Activated CD4-positive, alpha-beta memory T cell treated with anti-CD3 and anti-CD28 coated beads for 36 hours (primary cell): ENCODE measurements at places on chromosomes 7 and 10.

GRCh38 chr7:118264836-118265235 is 40.3 kb downstream of the ANKRD7 start:
- DNase-seq: no peak

- DNase-seq: peak; percentile 69
Observed at GRCh38 chr7:117110480-117111315, 157.4 kb downstream of the ST7 start.

DNA sequence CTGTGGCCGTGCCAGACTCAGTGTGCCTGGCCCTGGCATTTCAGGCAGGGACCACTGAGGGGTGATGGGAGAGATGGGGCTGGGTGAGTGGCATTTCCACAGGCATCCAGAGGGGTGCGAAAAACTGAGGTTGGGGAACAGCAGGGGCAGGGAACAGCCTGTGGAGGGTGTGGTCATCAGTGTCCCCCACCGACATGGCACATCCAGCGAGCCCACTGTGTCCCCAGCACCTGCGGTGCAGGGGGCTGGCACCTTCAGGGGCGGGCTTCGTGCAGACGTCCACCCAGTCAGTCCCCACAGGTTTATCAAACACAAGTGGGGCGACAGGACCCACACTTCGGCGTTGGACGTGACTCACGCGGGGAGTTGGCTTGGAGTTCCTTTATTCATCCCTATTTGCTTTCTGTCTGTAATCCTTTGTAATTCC is 14.8 kb downstream of the CUX1 start:
- no peak for DNase-seq

- no peak for DNase-seq
Observed at GRCh38 chr10:77004917-77005564, 632.6 kb downstream of the KCNMA1 start.

- DNase-seq: peak; percentile 22
Observed at GRCh38 chr7:102061981-102062390, 224.7 kb upstream of the SH2B2 start.

GRCh38 chr7:40471891-40472290 is 337.1 kb downstream of the SUGCT start:
- DNase-seq: no peak

GRCh38 chr7:105827151-105827875 is 49.1 kb downstream of the ATXN7L1 start:
- no peak for DNase-seq

- DNase-seq: peak; percentile 47
Observed at GRCh38 chr10:90227217-90227656, 525.8 kb downstream of the KIF20B start.

GRCh38 chr7:24773646-24774045 is 16.4 kb upstream of the GSDME start:
- no peak for DNase-seq

DNA sequence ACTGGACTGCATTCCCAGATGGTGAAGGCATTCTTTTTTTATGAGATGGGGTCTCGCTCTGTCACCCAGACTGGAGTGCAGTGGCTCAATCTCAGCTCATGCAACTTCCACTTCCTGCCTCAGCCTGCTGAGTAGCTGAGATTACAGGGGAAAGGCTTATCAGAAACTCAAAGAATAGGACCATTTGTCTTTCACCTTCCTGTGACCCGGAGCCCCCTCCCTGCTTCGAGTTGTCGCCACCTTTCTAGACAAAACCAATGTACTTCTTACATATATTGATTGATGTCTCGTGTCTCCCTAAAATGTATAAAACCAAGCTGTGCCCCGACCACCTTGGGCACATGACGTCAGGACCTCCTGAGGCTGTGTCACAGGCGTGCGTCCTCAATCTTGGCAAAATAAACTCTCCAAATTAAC is 1.8 kb upstream of the METTL27 start:
- DNase-seq: no peak

DNA sequence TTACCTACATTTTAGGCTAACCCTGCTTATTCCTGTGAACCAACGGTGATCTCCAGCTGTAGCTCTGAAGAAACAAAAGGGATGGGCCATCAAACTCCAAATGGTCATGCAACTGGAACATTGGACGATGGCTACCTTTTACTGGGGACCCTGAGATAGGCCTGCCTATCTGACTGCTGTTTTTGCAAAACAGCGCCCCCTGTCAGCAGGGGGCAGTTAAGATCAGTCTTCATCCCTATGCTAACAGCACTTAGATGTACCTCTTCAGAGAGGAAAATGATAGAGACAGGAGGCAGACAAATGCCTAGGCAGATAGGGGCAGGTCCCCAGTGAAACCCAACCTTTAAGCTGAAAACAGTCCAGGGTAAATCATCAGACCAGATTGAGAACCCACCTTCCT is 1085.4 kb upstream of the SORCS1 start:
- DNase-seq: no peak

DNA sequence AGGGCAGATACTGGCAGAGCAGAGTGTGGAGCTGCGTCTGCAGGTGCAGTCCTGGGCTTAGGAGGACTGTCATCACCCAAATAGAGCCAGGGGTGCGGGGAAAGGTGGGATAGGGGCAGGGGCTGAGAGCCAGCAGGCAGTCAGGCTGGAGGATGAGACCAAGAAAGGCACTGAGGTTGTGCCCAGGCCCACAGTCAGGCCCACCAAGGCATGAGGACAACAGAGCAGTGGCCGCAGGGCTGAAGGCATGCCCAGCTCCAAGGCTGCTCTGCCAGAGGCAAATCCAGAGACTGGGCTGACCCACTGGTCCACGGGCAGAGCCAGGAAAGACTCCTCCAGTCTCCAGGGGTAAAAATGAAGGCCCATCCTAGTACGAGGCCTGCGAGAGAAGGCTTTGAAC is 24.4 kb upstream of the GATAD1 start:
- DNase-seq: no peak

DNA sequence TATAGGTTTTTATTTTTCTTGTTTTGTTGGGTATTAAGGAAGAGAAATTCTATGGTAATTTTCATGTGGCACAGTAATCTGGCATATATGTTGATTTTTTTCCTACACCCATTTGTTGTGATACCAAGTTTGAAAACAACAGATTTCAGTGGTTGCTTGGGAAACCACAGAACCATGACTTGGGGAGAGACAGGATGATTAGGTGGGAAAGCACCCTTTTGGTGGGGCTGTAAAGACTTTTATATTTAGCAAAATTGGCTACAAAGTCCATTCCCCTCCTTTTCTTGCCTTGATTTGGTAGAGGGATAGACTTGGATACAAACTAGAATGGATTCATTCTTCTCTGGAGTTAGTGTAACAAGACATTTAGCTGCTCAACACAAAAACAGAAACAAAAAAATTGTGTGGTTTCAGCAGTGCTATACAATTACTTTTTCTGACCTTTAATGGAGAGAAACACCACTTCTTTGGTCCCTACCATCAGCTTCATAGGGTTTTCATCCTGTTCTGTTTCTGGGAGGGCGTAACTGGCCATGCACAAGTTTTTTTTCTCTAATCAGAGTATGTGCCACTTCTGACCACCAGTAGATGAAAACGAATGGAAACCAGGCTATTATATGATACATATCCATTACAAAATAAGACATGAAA is 52.7 kb downstream of the FIGNL1 start:
- DNase-seq: peak; percentile 50

- DNase-seq: no peak
Observed at GRCh38 chr10:82319074-82319473, 444.1 kb downstream of the NRG3 start.

DNA sequence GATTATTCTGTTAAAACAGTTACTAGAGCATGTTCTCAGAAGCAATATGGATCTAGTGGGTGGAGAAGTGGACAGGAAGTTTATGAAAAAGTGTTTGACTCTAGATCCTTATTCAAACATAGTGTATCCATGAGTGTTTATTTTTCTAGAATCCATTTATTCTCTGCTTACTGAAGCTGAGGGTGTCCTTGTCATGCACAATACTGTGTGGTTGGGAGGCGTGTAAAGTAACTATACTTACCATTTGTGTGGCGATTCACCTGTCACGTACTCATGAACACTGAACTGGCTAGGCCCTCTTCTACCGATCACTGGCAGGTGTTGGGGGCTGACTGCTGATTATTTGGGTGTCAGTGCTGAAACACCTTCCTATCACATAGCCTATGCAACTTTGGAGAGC is 74.0 kb downstream of the POU6F2 start:
- DNase-seq: no peak
